ENCODE measurements at places on chromosomes 1 and 21. TPM values are rescaled to one million over a fixed set of nuclear protein-coding genes. Genes with fewer than 3 reads are reported as not detected.

The CBR1 gene
- 67.4 TPM for total RNA-seq

The OR2T29 gene
- not detected for total RNA-seq

The CHAF1B gene
- total RNA-seq: 3.1 TPM

The TAS1R1 gene
- total RNA-seq: not detected

The KLF17 gene
- not detected for total RNA-seq

DNA sequence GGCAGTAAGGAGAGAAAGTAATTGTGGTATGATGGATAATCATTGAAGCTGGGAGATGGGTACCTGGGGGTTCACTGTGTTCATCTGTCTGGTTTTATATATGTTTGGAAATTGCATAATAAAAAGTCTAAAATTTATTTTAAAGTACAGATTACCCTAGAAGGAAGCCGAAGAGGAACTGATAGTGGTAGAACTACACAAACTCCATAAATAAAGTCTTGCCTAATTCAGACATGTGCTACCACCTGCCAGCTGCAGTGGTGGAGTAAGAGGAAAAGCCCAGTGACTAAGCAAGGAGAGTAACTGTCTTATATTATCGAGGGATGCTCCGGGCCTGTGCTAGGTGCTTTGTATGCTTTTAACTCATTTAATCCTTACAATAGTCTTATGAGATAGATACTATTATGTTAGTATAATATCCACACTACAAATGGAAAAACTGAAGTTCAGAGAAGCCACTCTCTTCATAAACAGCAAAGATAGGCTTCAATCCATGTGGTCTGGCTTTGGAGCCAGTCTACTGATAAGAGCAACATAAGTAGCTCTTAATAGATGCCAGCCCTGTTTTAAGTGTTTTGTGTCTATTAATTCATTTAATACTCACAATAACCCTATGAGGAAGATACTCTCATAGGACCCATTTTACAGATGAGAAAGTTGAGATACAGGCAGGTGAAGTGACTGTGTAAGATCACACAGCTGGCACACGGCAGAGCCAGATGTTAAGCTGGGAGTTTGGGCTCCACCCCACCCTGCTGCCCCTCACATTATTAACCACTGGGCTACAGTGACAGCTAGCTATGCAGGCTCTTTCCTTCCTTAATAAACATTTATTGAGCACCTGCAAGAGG, 56.8 kb upstream of the HNRNPU start:
- no peak for DNase-seq

GRCh38 chr1:206578978-206579374, 33.3 kb downstream of the EIF2D start:
- no peak for DNase-seq

- no peak for DNase-seq
Measured at GRCh38 chr1:164905869-164906268, 346.9 kb downstream of the PBX1 start.

GRCh38 chr21:35005560-35006224, 43.4 kb downstream of the RUNX1 start:
- DNase-seq: no peak
